ENCODE measurements at places on chromosomes 12 and 14.

- DNase-seq, result no peak
Observed at GRCh38 chr14:45587142-45587541, 334.1 kb upstream of the MIS18BP1 start.

DNA sequence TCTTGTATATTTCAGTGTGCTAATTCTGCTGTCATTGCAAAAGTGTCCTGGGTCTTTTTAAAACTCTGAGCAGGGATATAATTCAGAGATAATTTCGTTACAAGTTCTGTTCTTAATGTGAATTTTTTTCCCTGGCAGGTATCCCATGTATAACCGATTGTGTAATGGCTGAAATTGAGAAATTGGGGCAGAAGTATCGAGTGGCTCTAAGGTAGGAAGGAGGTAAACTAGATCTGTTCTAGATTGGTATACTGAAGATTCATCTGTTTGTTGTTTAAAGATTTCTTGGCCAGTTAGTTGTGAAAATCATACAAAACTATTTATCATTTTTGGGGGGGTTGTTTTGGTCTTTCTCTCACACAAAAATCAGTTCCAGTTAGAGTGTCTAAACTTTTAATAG lies 10.2 kb downstream of the FCF1 start:
- no peak for DNase-seq

DNA sequence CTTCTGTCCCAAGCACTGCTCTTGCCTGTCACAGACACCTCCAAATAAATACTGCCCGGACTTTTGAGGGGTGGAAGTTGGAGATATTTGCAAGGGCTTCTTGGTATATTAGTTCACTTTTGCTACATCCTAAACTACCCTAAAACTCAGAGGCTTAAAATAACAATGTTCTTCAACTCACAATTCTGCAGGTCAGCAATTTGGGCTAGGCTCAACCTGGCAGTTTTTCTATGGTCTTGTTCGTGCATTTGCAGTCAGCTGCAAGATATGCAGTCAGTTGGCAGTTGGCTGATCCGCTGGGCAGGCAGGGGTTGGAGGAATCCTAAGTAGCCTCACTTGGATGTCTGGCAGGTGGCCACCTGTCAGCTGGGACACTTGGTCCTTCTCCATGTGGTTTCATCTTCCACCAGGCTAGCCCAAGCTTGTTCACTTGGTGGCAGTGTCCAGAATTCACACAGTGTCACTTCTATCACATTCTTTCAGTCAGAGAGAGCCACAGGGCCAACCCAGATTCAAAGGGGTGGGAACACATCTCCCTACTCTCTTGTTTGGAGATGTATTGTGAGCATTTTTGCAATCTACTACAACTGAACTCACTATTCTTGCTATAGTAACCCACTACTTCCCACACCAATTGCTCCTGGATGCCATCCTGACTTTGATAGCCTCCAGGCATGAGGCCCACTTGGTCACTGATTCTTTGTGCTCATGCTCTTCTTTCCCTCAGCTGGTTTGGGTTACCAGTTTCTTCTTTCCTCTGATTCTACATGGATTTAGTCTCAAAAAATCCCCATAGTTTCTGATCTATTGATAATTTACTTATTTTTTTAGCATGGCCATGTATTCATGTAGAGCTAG lies 27.8 kb upstream of the CAPRIN2 start:
- DNase-seq, result no peak

DNA sequence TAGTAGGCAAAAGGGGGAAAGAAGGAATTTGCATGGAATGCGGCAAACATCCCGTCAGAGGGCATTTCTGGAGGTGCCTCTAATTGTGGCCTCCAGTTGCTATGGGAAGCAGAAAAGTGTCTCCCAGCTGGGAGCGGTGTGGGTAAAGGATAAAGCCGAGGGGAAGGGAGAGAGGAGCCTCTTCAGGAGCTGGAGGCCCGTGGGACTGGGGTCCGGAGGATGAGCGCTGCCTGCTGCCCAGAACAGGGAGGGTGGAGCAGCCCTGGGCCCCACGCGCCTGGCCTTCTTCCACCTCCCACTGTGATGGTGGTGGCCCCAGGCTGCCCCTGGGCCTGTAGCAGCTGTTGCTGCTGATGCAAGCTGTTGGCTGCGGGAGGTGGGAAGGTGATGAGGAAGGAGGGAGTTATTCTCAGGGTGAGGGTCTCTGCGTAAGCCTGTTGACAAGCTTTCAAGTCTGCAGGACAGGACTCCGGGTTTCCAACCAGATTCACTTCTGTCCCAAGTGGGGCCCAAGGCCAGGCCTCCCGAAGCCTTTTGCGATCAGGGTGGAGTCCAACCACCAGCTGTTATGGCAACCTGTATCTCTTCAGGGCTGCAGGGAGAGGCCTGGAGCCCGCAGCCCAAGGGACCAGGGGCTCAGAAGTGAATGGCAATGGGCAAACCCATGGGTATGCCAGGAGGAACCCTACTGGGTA lies 19.1 kb upstream of the PGF start:
- no peak for DNase-seq

DNA sequence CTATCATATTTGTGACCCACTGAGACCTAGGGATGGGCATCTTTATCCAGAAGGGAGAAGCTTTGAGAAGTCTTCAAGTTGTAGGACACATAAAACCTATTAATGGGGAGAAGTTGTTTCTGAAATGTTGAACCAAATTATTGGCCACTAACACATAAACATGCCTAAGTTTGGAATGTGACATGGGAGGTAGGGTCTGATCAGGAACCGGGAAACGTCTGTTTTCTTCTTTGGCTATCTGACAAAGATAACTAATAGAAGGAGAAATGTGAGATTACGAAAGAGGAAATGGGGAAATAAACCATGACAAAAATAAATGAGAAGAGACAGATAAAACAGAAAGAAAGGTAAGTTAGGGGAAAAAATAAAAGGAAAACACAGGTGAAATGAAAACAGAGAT lies 425.2 kb downstream of the EGLN3 start:
- DNase-seq, result no peak

- no peak for DNase-seq
Observed at GRCh38 chr14:74299061-74299545, 3.6 kb downstream of the ABCD4 start.

DNA sequence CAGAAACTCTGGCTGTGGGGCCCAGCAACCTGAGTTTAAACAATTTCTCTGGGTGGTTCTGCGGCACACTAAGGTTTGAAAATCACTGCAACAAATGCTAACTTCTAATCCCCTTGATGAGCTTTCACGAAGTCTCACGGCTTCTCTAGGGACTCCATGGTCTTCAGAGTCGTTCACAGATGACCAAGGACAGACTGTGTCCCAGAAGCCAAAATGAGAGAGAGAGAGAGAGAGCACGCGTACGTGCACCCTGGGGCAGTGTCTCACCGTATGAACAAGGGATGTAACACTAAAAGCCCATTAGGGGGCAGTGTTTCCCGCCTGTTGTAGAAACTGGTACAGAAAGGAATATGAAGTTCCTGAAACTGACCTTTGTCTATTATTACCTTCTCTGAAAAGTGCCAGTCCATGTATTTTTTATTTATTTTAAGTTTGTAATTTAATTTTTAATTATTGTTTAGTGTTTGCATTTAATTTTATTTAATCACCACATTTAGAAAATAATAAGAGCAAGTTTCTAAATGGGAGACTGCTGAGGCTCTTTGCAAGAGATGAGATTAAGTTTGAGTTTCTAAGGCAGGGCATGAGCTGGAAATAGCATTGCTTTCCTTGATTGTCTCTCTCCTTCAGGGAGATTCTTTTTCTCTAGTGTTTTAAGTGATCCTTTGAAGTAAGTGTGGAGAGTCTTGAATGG lies 3.4 kb downstream of the APOLD1 start:
- DNase-seq, result no peak

DNA sequence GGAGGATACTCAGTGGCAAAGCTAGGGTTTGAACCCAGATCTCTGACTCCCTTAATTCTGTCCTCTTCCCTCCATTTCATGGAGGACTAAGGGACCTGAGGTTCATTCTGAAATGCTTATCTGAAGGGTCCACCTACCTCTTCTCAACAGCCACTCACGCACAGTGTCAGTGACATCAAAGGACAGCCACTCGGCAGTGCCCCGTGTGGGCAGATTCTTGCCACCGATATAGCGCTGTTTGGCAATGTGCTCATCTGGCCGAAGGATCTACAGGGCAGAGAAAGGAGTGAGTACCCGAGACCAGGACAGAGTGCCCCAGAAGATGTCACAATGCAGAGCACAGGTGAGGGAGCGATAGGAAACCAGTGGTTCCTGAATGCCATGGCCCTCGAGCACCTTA lies 10.8 kb downstream of the TGFB3 start:
- DNase-seq, result no peak

GRCh38 chr12:69090722-69091121 lies 148.6 kb upstream of the CPSF6 start:
- DNase-seq, result no peak

DNA sequence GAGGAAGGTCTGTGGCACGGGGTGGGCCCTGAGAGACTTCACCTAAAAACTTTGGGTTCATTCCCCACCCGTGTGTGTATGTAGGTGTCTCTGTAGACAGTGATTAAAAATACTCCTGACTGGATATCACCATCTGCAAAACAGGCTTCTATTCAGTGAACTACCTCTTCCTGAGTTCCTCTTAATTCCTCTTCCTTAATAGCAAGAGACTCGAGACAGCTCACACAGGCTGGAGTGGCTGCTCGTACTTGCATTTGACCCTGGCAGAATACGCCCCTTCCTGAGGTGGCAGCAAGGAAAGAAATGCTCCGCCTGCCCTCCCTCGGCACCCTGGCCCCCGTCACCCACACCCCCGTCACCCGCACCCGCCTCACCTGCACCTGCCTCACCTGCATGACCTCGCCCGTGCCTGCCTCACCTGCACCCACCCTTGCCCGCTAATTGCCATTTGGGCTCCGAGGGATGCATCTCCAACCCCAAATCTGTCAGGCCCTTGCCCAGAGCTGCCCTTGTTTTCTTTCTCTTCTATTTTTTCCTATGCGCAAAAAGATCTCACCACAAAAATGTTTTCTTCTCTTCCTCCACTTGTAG lies 90.0 kb downstream of the FBXL14 start:
- no peak for DNase-seq

DNA sequence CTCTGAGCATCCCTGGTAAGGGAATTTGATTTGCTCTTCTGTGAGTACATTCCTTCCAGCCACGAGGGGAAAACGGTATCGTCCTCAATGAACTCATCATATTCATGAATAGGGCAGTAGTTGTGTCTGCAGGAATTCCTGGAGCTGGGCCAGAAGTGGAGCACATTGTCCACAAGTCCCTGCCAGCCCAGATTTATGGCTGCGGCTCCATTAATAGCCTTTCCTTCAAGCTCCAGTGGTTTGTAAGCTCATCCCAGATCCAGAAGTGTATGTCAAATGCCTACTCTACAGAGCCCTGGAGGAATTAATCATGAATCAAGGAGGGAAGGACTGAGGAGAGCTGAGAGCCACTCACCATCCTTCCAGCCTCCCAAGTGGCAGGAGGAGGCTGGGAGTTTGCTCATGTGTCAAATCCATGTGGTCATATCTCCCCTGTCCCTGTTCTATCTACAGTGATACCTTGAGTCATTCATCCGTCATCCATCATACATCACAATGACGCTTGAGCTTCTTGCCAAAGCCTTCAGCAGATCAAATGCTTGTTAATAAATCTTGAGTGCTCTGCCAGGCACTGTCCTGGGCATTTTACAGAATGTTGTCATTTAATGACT lies 65.5 kb downstream of the SVOP start:
- no peak for DNase-seq

GRCh38 chr12:118307069-118307954 lies 65.4 kb downstream of the TAOK3 start:
- no peak for DNase-seq

Measured in GM19239 (cell line).